ENCODE measurements at places on chromosomes 5 and 9. TPM values are rescaled to one million over a fixed set of nuclear protein-coding genes. Genes with fewer than 3 reads are reported as not detected.

SUSD1 gene
- 23.5 TPM for total RNA-seq

EDIL3 gene
- 0.65 TPM for total RNA-seq

SPOCK1 gene
- 1.6 TPM for total RNA-seq

SLC6A3 gene
- not detected for total RNA-seq

ITGA1 gene
- total RNA-seq, result 15.4 TPM

SOX30 gene
- total RNA-seq, result not detected

CARTPT gene
- not detected for total RNA-seq
